ENCODE measurements at places on chromosomes 16 and 17.

- no peak for DNase-seq
These were observed 896 bp upstream of the MYLK3 start for GRCh38 chr16:46748775-46749705.

- no peak for DNase-seq
These were observed 33.5 kb upstream of the CBX4 start for GRCh38 chr17:79872762-79873161.

- no peak for DNase-seq
These were observed 165.4 kb upstream of the FOXF1 start for GRCh38 chr16:86344881-86345280.

GRCh38 chr17:83076938-83077337 is 2.5 kb upstream of the METRNL start:
- no peak for DNase-seq
